NCI-H2081 (cell line): ENCODE measurements at places on chromosomes 2 and 18.

- DNase-seq, result no peak
Measured at GRCh38 chr2:183124957-183125255, 663 bp downstream of the NUP35 start.

DNA sequence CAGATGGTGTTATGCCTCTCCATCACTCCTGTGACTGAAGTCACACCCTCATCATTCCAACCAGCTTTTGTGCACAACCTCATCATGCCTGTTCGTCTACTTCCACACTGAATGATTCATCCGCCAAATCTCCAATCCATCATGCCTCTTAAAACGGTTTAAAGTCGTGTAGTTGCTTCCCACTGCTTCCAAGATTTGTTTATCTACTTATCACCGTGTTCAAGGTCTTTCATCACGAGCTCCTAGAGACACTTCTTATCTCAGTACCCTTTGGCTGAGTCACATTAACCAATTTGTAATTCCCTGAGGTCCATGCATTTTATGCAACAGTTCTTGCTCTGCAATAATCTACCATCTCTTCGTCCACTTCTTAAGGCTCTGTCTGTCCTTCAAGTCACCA, 592.3 kb upstream of the ID2 start:
- DNase-seq, result no peak

DNA sequence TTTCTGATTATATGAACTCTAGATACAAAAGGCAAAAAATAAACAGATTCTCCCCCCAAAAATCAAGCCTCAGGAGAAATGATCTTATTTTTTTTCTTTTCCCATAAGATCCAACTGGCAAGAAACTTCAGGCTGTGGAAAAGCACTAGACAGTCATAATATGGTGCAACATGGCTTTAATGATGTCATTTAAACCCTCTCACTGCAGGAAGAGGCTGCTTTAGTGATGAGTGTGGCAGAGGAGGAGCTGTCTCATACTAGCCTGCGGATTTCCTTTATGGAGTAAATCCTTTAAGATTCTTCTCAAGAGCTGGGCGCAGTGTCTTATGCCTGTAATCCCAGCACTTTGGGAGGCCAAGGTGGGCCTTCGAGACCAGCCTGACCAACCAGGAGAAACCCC, 83.3 kb upstream of the CD28 start:
- no peak for DNase-seq

DNA sequence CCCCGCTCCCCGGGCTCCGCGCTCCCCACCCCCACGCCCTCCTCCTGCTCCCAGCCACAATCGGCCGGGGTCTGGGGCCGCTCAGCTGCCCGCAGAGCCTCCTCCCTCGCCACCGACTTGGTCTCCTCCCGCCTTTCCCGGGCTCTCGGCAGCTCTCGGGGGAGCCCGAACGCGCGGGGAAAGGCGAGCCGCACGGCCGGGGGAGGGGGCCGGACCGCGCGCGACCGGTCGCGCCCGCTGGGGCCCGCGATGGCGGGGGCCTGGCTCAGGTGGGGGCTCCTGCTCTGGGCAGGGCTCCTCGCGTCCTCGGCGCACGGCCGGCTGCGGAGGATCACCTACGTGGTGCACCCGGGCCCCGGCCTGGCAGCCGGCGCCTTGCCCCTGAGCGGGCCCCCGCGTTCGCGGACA, 327 bp downstream of the LTBP1 start:
- no peak for DNase-seq

DNA sequence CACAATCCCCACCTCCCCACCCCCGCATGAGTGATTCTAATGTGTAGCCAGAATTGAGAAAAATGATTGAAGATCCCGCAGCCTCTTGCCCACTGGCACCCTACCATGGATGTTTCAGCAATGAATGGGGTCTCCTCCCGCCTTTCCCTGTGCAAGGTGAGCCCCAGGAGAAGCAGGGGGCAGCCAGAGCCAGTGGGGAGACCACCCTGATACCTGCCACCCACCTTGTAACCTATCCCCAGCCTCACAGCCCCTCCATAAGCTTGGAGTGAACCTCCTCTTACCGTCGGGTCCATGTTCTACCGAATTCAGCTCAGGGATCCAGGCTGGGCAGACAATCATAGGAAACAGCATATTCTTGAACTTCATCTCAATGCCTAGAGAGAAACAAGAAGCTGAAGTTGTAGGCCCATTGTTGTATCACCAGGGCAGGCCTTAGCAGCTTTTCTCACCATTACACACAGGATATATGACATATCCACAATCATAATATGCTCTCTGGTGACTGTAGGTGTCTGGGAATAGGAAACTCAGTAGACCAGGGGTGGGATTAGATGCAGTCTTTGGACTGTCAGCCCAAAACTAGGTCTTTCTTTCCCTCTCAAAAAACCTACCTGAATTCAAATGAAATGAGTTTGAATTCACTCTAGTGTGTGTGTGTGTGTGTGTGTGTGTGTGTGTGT, 30.9 kb downstream of the XDH start:
- DNase-seq, result no peak

DNA sequence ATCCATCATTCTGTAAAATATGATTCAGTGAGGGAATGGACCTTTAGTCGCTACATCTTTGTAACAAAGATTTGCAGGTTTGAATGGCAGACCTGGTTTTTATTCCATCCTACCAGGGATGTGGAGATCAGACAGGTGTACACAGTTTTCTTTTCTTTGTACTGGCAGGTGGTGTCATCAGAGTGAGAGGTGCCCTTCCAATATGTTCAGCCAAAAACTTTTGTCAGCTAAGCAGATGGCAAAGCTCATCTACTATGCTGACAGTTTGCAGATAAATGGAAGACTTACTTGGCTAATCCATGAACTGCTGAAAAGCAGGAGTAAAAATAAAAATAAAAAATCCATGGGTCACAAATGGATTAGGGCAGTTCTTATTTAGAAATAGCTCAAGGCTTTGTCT, 185.5 kb upstream of the DOK6 start:
- peak; percentile 78 for DNase-seq

GRCh38 chr2:171702781-171703556, 15.7 kb downstream of the DYNC1I2 start:
- no peak for DNase-seq

GRCh38 chr2:150122871-150123613, 364.4 kb downstream of the RND3 start:
- no peak for DNase-seq
